T-helper 2 cell treated with Interferon-gamma antibody and Interleukin-4, amounts not matched to agents 5 μg/mL and 100 μg/mL, for 36 hours (primary cell): ENCODE measurements at places on chromosomes 7 and 10.

DNA sequence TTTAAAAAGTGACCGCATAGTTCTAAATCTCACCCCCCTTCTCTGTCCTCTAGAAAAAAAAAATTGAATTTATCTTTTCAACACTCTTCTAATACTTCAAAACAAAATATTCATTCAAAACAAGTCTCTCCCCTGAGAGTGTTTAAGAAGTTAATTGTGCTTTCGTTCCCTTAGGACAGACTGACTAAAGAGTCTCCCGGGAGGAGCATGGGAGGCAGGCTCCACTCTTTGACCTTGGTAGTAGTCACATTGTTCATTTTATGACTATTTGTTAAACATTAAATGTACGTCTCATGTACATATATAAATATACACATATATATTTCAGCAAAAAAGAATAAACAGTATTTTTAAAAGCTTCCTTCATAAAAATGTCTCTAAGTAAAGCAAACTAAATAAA is 35.3 kb upstream of the SPOCK2 start:
- no peak overlapping the region for H3K4me3 ChIP-seq
- H3K27me3 ChIP-seq, result no peaks in the 10 kb centered on the region
- peaks cover 25% of the 10 kb centered on the region for H3K4me1 ChIP-seq

GRCh38 chr7:29920491-29920890 is 69.1 kb downstream of the SCRN1 start:
- no peak overlapping the region for H3K4me3 ChIP-seq
- H3K36me3 ChIP-seq, result no peaks in the 10 kb centered on the region
- H3K27ac ChIP-seq, result no peak overlapping the region
- H3K27me3 ChIP-seq, result no peaks in the 10 kb centered on the region
- H3K4me1 ChIP-seq, result no peaks in the 10 kb centered on the region
- DNase-seq, result no peak

DNA sequence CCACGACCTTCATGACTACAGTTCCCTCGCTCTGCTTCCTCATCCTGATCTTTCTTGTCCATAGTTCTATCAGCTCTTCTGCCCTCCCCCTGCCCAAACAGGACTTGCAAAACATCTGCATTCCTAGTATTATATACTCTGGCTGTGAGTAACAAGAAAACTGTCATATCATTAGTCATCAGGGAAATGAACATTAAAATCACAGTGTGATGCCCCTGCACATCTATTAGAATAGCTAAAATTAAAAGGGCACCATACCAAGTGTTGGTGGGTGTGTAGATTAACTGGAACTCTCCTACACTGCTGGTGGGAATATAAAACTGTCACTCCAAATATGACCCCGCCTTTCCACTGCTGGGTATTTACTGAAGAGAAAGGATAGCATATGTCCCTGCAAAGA is 141.8 kb downstream of the C7orf25 start:
- no peak overlapping the region for H3K4me3 ChIP-seq
- H3K36me3 ChIP-seq, result no peaks in the 10 kb centered on the region
- no peak for DNase-seq
- H3K27me3 ChIP-seq, result no peaks in the 10 kb centered on the region
- H3K4me1 ChIP-seq, result no peaks in the 10 kb centered on the region

DNA sequence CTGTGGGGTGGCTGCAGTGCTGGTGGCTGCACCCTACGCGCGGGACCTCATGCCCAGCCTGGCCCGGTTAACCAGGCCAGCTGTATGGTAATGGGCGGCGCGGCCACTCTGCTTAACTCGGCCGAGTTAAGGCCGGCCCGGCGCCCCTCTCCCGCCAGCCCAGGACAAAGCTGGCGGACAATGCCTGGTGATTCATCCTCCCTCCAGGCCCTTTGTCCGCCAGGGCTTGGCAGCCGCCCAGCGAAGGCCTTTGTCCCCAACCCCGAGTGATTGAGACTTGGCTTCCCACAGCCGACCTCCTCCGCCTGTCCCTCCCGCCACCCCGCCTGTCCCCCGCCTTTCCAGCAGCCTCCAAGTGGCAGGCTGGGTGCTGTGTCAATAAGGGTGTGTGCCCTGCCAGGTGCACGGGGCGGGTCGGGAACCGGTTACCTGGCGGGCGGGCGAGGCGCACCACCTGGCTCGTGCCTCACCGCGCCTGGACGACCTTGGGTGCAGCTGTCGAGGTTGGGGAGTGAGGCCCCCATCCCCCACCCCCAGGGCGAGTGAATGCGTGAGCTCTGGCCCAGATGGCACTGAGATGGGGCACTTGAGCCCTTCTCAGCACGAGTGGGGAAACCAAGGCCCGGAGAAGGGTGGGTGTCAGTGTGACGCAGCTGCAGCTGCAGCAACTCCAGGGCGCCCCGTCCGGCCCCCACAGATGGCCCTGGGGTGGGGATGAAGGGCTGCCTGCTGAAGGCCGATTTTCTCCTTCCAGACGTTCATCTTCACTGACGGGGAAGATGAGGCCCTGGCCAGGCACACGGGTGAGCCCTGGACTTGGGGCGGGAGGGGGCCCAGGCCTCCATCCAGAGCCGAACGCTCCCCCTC is 4.6 kb downstream of the LFNG start:
- no peaks in the 10 kb centered on the region for H3K27me3 ChIP-seq
- H3K4me3 ChIP-seq, result no peak overlapping the region
- no peak overlapping the region for H3K27ac ChIP-seq
- H3K4me1 ChIP-seq, result peaks cover 31% of the 10 kb centered on the region
- no peak for DNase-seq

- peak; percentile 73 for DNase-seq
- peaks cover 28% of the 10 kb centered on the region for H3K4me1 ChIP-seq
- H3K27me3 ChIP-seq, result peaks cover 9% of the 10 kb centered on the region
- peaks cover 15% of the 10 kb centered on the region for H3K36me3 ChIP-seq
- peak overlapping the region; percentile 96 for H3K4me3 ChIP-seq
- peak overlapping the region; percentile 54 for H3K27ac ChIP-seq
These were observed 2.1 kb downstream of the GIGYF1 start for GRCh38 chr7:100691676-100692577.

DNA sequence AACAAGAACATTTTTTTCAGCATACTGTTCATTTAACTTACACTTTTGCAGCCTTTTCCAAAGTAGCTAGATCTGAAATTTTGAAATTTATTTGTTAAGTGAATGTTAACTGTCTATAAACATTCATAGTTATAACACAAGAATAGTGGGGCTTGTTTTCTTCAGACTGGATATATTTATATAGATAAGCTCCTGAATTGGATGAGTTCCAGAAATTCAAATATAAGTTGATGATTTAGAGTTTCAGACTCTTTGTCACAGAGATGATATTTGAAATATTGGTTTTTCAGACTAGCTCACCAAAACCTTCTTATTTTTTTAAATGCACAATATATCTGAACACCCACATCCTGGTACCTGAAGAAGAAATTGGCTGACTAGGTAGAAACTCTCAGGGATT is 44.0 kb downstream of the ZNRF2 start:
- H3K27ac ChIP-seq, result no peak overlapping the region
- no peak overlapping the region for H3K4me3 ChIP-seq
- no peaks in the 10 kb centered on the region for H3K27me3 ChIP-seq
- peaks cover 46% of the 10 kb centered on the region for H3K4me1 ChIP-seq
- H3K36me3 ChIP-seq, result peaks cover 34% of the 10 kb centered on the region

DNA sequence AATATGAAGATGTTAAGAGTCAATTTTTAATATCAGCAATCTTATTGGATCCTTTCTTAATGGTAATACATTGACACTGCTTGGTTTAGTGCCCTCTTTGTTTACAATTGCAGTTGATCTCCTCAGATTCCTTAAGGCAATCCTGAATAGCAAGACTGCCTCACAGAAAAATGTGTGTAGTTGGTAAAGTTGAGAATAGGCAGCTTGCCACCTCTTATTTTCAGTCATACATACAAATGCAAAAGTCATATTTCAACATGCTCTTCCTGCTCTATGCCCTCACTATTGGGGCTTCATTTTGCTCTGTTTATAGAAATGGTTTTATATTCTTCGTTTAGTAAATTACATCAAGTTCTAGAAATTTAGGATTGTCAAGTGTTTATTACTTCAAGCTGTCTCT is 661.1 kb upstream of the ANKRD30A start:
- no peak for DNase-seq
- H3K4me3 ChIP-seq, result no peak overlapping the region
- H3K4me1 ChIP-seq, result no peaks in the 10 kb centered on the region
- H3K36me3 ChIP-seq, result no peaks in the 10 kb centered on the region
- H3K27me3 ChIP-seq, result no peaks in the 10 kb centered on the region

DNA sequence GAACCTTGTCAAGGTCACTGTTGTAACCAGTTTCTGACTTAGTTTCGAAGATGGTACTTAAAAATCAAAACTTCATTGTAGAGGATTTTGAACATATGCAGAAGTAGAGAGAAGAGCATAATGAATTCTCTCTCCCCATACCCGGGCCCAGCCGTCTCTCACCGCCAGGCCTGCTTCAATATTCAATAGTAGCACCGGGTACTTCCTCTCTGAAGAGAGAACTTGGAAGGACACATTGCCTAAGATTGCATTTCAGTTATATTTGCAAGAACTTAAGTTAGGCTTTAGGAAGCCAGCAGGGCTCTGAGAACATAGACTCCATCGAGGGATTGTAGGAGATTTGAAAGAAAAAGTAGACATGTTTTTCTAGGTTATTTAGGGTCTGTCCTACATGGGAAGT is 19.1 kb downstream of the LMTK2 start:
- no peak overlapping the region for H3K4me3 ChIP-seq
- DNase-seq, result no peak
- peaks cover 1% of the 10 kb centered on the region for H3K36me3 ChIP-seq

GRCh38 chr10:53396876-53397275 is 624.3 kb upstream of the MBL2 start:
- H3K4me3 ChIP-seq, result no peak overlapping the region
- no peaks in the 10 kb centered on the region for H3K36me3 ChIP-seq
- H3K4me1 ChIP-seq, result no peaks in the 10 kb centered on the region

- peak within 1 kb of the TSS; percentile 97 for H3K27ac ChIP-seq
- peaks cover 28% of the 10 kb centered on the region for H3K4me1 ChIP-seq
- H3K4me3 ChIP-seq, result peak within 1 kb of the TSS; percentile 97
- peak; percentile 22 for DNase-seq
These were observed at the start of gene UBTD1 for GRCh38 chr10:97498841-97499560. Gene UBTD1, plus strand, starts transcription at chr10:97498924. Its CDS starts 280 bp downstream, at chr10:97499204.

DNA sequence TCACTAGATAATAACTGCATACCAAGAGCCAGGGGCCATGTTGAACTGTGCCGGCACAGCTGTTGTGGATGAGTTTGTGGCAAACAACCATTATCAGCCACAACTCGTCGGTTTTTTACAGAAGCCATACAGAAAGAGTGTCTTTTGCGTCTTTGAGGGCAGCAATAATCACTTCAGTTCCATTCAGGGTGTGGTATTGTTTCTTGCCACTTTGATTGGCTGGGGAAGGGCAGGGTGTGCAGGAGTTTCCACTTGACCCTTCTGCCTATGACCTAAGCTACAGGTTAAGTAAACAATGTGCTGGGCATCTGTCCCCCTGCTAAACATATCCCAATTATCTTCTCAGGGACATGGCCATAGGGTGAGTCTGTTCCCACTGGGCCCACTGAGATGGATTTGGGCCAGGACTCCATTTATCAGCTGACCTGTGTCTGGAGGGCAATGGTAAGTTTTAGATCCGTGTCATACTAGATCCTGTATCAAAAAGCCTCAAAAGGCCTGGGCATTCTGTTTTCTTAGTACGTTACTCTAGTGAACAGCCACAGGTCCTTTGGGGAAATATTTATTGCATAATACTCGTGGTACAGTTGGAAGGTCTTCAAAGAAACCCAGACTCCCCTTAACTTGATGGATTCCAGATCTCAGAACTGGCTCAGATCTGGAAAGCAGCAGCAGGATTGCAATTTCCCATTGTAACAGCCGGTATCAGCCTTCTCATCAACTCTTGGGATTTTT is 15.9 kb downstream of the ZNF3 start:
- no peak for DNase-seq
- H3K27me3 ChIP-seq, result no peaks in the 10 kb centered on the region
- H3K27ac ChIP-seq, result no peak overlapping the region
- no peaks in the 10 kb centered on the region for H3K4me1 ChIP-seq

GRCh38 chr7:31767686-31768358 is 80.8 kb downstream of the PPP1R17 start:
- H3K4me3 ChIP-seq, result no peak overlapping the region
- H3K36me3 ChIP-seq, result no peaks in the 10 kb centered on the region
- no peaks in the 10 kb centered on the region for H3K4me1 ChIP-seq
- DNase-seq, result no peak

GRCh38 chr10:13658871-13659685 is 72.3 kb downstream of the PRPF18 start:
- peaks cover 1% of the 10 kb centered on the region for H3K4me1 ChIP-seq
- H3K27ac ChIP-seq, result no peak overlapping the region
- DNase-seq, result no peak
- peaks cover 1% of the 10 kb centered on the region for H3K27me3 ChIP-seq
- no peak overlapping the region for H3K4me3 ChIP-seq
- H3K36me3 ChIP-seq, result no peaks in the 10 kb centered on the region

GRCh38 chr7:157337316-157338149 is 729 bp downstream of the DNAJB6 start:
- H3K4me3 ChIP-seq, result peak overlapping the region; percentile 97
- peaks cover 21% of the 10 kb centered on the region for H3K27me3 ChIP-seq
- H3K36me3 ChIP-seq, result peaks cover 21% of the 10 kb centered on the region
- H3K4me1 ChIP-seq, result peaks cover 23% of the 10 kb centered on the region
- H3K27ac ChIP-seq, result peak overlapping the region; percentile 95

DNA sequence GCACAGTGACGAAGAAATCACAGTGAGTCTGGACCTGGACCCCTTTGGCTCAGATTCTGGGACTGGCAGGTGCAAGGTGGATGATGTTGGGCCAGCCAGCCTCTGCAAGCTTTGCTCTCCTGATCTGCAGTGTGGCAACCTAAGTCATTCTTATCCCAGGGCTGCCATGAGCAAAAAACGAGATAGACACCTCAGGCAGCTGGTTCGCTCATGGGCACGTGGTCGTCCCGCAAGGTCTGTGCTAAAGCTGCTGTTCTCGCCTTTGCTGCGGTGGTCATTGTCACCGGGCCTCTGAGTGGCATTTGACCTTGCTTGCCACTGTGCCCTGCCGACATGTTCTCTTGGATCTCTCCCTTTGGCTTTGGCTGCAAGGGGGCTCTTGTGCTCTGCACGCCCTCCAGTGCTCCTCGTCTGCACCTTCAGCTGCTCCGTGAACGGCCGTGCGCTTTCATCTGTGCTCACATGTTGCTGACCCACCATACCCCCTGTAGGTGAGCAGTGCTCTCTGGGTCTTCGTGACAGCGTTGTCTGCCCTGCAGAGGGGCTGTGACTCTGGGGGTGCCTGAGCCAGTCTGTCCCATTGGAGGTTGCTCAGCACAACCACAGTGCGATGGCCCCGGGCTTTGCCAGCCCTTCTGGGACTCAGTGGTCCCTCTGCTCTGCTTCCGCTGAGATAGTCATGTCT is 317.0 kb downstream of the GLRX3 start:
- H3K4me1 ChIP-seq, result no peaks in the 10 kb centered on the region
- no peaks in the 10 kb centered on the region for H3K36me3 ChIP-seq
- H3K4me3 ChIP-seq, result no peak overlapping the region
- no peaks in the 10 kb centered on the region for H3K27me3 ChIP-seq

GRCh38 chr7:34575006-34575405 is 83.0 kb upstream of the NPSR1 start:
- no peaks in the 10 kb centered on the region for H3K36me3 ChIP-seq
- H3K27me3 ChIP-seq, result no peaks in the 10 kb centered on the region
- no peak overlapping the region for H3K4me3 ChIP-seq
- H3K4me1 ChIP-seq, result no peaks in the 10 kb centered on the region
- no peak for DNase-seq
- H3K27ac ChIP-seq, result no peak overlapping the region

GRCh38 chr7:15557186-15557585 is 4.6 kb downstream of the AGMO start:
- no peak overlapping the region for H3K27ac ChIP-seq
- H3K4me1 ChIP-seq, result no peaks in the 10 kb centered on the region
- no peak for DNase-seq
- no peak overlapping the region for H3K4me3 ChIP-seq
- H3K36me3 ChIP-seq, result no peaks in the 10 kb centered on the region
